ENCODE measurements at places on chromosomes 4 and X. TPM values are rescaled to one million over a fixed set of nuclear protein-coding genes. Genes with fewer than 3 reads are reported as not detected.

DNA sequence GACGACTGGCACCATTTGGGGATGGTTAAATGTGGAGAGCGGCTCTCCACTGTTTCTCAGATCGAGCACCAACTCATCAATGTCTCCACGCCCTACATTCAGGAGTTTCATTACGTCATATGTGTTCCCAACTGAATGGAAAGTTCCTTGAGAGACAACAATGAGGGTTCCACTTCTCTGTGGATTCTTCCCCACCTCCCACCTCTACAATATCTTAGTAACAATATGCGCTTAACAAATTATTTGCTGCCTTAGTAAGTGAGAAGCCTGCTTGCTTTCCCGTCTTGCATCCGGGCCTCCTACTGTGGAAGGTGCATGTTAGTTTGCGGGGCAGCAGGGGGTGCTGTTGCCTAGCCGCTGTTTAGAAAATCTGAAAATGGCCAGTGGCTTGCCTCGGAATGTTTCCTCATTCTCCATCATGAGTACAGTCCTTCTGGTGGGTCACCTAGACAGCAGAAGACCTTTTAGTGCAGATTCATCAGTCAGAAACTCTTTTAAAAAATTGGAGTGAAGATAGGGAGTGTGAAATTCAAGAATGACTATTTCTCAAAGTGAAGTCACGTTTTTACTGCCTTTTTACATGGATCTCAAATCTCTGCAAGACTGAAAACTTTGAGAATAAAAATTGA lies 55.7 kb downstream of the PHOX2B start:
- peak; percentile 45 for DNase-seq

GRCh38 chrX:49155900-49156837 lies 6.4 kb upstream of the MAGIX start:
- peak; percentile 95 for DNase-seq

GRCh38 chr4:183434264-183434663 lies 10.2 kb upstream of the CDKN2AIP start:
- DNase-seq: no peak

DNA sequence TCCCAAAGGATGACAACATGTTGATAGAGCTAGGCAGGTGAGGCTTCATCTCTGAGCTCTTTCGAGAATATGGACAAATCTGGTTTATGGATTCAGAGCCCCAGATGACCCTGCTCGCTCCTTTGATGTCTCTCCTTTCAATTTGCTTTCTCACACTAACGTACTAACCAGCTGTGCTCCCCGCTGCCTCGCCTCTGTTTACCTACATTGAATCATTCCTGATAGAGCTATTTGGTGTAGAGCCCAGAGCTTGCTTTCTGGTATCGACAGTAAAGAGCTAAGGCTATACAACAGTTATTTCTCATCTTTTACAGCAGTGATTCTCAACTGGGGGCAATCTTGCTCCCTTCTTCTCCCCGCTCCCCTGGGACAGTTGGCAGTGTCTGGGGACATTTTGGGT lies 8.9 kb upstream of the PHKA2 start:
- DNase-seq: no peak

GRCh38 chr4:175252642-175253041 lies 334.5 kb downstream of the ADAM29 start:
- no peak for DNase-seq

- DNase-seq: no peak
These were observed 262.7 kb downstream of the KCNIP4 start for GRCh38 chr4:21685911-21686310.

- no peak for DNase-seq
These were observed 101.0 kb downstream of the GATB start for GRCh38 chr4:151659601-151660364.

- DNase-seq: no peak
These were observed 164.8 kb downstream of the VEGFC start for GRCh38 chr4:176627916-176628315.

- DNase-seq: no peak
These were observed 907.8 kb downstream of the STPG2 start for GRCh38 chr4:97235521-97235920.

GRCh38 chr4:173990126-173990868 lies 293.2 kb downstream of the FBXO8 start:
- DNase-seq: no peak

GRCh38 chrX:40471965-40472648 lies 108.7 kb upstream of the ATP6AP2 start:
- no peak for DNase-seq

DNA sequence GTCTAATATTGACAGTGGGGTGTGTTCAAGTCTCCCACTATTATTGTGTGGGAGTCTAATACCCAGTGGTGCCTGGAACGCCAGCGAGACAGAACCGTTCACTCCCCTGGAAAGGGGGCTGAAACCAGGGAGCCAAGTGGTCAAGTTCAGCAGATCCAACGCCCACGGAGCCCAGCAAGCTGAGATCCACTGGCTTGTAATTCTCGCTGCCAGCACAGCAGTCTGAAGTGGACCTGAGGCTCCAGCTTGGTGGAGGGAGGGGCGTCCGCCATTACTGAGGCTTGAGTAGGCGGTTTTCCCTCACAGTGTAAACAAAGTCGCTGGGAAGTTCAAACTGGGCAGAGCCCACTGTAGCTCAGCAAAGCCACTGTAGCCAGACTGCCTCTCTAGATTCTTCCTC lies 407.3 kb downstream of the DMD start:
- no peak for DNase-seq

- DNase-seq: no peak
These were observed 62.3 kb downstream of the CLDN22 start for GRCh38 chr4:183257808-183258207.

DNA sequence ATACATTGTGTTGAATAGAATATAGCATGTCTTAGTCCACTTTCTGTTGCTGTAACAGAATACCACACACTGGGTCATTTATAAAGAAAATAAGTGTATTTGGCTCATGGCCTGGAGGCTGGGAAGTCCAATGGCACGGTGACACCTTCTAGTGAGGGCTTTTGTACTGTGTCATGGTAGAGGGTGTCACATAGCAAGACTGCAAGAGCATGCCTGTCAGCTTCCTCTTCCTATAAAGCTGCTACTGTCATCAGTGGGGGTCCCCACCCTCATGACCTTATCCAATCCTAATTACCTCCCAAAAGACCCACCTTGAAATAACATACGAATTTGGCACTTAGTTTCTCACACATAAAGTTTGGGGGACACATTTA lies 193.2 kb downstream of the PTTG2 start:
- no peak for DNase-seq

The MAGEE1 gene
- 2.5 TPM for total RNA-seq

The CFAP99 gene
- not detected for total RNA-seq

The PPP2R2C gene
- 8.1 TPM for total RNA-seq

The FAM9A gene
- not detected for total RNA-seq

The NWD2 gene
- total RNA-seq: 0.03 TPM

The ERAS gene
- not detected for total RNA-seq

The GAGE1 gene
- not detected for total RNA-seq

The TRIM75 gene
- total RNA-seq: not detected

The FAM241A gene
- total RNA-seq: 7.4 TPM

The FRAS1 gene
- 2.5 TPM for total RNA-seq

The F9 gene
- not detected for total RNA-seq

Data from Right ventricle myocardium superior (tissue), 1 donor.